Tongue (tissue), 3 donors: ENCODE measurements at places on chromosomes 2 and 18. TPM values are rescaled to one million over a fixed set of nuclear protein-coding genes. Genes with fewer than 3 reads are reported as not detected.

GRCh38 chr2:113178069-113178746, 4.4 kb downstream of the PSD4 start:
- no peak for DNase-seq

GRCh38 chr2:62222674-62223073, 26.8 kb downstream of the B3GNT2 start:
- no peak for DNase-seq

DNA sequence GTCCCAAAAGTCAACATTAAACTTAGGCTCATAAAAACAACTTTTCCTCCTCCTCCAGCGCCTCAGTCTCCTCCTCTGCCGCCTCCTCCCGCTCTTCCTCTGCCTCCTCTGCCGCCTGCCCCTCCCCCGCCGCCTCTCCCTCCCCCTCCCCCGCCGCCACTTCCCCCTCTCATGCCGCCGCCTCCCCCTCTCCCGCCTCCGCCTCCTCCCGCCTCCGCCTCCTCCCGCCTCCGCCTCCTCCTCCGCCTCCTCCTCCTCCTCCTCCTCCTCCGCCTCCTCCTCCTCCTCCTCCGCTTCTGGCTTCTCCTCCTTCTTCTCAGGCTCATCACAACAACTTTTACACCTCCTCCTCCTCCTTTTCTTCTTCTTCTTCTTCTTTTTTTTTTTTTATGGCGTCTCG, 599.9 kb downstream of the TMEM182 start:
- no peak for DNase-seq

Gene UGT1A10
- total RNA-seq: not detected

Gene TEKT4
- not detected for total RNA-seq

DNA sequence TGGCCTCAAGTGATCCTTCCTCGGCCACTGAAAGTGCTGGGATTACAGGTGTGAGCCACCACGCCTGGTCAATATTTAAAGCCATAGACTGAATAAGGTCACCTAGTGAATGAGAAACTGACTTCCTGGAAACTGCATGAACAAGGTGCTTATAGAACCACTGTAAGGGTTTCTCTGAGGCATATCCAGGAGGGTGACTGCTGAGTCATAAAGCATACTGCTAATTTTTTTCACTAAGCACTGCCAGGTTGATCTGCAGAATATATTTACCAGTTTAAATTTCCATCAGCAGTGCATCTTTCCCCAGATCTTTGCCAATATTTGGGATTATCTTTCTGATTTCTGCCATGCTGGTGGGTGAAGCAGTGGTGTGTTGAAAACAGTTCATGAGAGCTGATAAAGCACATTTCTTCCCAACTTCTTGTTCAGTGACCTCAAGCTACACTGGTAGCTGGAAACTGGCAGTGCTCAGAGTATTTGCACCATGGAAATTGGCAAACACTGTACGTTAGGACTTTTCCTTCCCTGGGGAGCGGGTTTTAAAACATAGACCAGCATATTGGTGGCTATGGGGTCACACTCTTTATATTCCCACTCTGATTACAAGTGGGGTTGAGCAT, 4.2 kb upstream of the CLIP4 start:
- no peak for DNase-seq

- no peak for DNase-seq
Measured at GRCh38 chr2:136957044-136957443, 191.7 kb downstream of the THSD7B start.

Gene GAL3ST2
- not detected for total RNA-seq

Gene MC2R
- total RNA-seq: not detected

Gene MC5R
- total RNA-seq: not detected

- no peak for DNase-seq
Measured at GRCh38 chr2:120227111-120227991, 4.2 kb upstream of the TMEM185B start.

GRCh38 chr2:42999856-43000241, 207.5 kb upstream of the HAAO start:
- no peak for DNase-seq

- DNase-seq: no peak
Measured at GRCh38 chr18:9404565-9405060, 70.0 kb downstream of the TWSG1 start.

GRCh38 chr2:197201874-197202273, 108.7 kb downstream of the ANKRD44 start:
- DNase-seq: no peak
